ENCODE measurements at places on chromosomes 6 and 20.
A peak's percentile ranks its signal among the peaks of the same experiment; 100 is the strongest.

- DNase-seq: no peak
These were observed 101.5 kb upstream of the ISM1 start for GRCh38 chr20:13119583-13119982.

GRCh38 chr6:13615792-13616120 lies 621 bp downstream of the NOL7 start:
- peak; percentile 17 for DNase-seq

- DNase-seq: no peak
These were observed 30.0 kb downstream of the RSPO3 start for GRCh38 chr6:127148511-127148910.

DNA sequence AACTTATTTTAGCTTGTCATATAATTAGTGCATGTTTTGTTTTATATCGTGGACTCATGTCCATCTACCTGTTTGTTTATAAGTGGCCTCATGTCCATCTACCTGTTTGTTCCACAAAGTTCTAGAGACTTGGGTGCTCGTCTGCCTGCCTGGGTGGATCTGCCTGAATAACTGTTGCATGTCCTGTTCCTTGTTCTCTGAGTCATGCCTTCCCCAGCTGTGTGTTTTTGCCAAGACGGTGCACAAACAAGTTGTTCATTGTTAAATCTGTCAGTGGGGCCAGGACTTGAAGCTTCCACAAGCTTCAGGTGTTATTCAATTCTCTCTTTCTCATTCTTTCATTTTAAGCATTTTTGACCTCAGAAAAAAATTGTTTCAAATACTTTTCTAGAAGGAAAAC lies 358.0 kb upstream of the CITED2 start:
- no peak for DNase-seq

DNA sequence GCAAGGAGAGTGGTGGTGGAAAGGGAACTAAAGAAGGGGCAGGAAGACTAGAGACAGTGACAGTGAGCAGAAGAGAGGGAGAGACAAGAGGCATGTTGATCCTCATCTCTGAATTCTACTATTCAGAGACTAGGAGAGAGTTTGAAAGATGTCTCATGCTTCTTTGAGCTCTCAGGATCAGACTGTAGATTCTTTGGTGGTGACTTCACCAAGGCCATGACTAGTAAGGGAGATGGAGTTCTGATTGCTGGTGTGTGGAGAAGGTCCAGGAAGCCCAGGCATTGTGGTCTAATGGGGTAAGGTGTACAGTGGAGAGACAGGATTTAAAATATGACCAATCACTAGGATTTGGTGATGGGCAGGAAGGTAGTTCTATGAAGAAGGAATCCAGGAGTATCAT lies 713 bp downstream of the WFDC9 start:
- no peak for DNase-seq

- DNase-seq: peak; percentile 34
These were observed 25.3 kb downstream of the BFSP1 start for GRCh38 chr20:17505636-17506517.

GRCh38 chr6:135266675-135267074 lies 85.6 kb downstream of the MYB start:
- no peak for DNase-seq

DNA sequence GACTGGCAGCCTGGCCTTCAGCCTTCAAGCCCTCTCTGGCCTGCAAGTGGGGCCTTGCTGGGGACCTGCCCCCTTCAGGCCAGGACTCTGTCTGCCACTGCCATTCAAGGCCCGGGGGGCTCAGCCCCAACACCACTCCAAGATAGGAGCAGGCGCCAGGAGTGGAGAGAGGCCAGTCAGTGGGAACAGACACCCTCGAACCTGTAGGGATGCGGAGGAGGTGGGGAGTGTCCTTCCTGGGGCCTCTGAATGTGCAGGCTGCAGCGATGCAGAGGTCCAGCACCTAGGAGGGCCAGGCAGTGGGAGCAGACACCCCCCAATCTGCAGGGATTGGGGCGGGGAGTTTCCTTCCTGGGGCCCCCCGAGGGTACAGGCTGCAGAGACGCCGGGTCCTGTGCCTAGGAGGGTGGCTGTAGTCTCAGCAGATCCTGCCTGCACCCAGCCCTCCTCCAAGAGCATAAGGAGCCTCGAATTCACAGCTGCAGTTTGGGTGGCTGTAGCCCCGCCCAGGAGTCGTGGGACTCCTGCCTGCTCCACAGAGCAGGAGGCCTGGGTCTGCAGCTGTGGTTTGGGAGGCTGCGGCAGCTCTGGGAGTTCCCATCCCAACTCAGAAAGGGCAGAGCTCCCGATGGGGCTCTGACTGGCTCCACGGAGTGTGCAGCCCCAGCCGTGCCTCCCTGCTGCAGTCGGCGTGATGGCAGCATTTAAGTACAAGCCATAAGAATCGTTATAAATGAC lies 33.1 kb downstream of the NR2E1 start:
- DNase-seq: no peak

DNA sequence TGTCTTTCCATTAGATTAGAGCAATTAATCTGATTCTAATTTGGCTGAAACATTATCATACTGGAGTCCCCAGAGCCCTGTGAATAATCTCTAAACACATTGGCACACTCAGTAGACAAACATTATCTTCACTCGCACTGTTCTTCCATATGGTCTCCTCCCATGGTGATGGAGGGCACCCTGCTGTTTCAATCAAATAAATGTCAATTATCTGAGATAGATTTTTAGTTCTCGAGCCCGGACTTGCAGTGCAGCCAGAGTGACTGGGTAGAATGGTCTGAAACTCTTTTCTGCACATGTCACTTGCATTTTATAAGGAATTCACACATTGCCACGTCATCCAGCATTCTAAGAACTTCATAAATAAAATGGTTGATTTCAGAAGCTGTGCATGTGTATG lies 90.6 kb upstream of the MAP3K7 start:
- no peak for DNase-seq

DNA sequence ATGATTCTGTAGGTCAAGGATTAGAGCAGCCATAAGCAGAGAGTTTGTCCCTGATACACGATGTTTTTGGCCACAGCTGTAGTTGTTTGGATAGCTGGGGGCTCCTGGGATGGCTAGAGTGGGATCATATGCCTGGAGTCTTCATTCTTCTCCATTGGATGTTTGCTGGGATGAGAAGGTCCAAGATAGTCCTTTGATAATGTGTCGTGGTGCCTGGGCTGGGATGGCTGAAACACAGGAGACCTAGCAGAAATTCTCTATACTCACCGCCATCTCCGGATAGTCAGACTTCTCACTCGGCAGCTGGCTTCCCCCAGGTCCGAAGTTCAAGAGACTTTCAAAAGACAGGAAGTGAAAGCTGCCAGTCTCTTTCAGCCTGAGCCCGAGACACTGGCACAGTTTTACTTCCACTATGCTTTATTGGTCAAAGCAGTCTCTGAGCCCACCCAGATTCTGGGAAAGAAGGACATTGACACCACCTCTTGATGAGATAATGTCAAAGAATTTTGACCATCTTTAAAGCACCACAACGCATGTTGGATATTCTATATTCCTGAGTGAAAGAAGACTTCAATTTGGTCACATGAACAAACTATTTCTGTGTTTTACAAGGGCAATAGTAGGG lies 16.0 kb downstream of the MARCKS start:
- no peak for DNase-seq

GRCh38 chr20:37994512-37994911 lies 38.7 kb downstream of the TTI1 start:
- DNase-seq: no peak

DNA sequence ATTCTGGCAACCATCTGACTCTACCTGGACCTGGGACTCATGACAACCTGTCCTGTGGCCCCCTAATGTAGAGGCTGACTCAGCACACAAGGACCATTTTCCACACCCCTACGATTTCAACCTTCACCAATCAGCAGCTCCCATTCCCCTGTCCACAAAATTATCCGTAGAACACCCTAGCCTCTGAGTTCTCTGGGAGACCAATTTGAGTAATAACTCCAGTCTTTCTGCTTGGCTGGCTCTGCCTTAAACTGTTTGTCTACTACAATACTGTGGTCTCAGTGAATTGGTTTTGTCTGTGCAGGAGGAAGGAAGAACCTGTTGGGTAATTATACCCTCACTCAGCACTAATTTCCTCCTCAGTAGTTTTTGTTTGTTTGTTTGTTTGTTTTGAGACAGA lies 99.3 kb upstream of the MRPS10 start:
- no peak for DNase-seq

- DNase-seq: no peak
These were observed 1.6 kb downstream of the TNFRSF6B start for GRCh38 chr20:63697868-63698545.

DNA sequence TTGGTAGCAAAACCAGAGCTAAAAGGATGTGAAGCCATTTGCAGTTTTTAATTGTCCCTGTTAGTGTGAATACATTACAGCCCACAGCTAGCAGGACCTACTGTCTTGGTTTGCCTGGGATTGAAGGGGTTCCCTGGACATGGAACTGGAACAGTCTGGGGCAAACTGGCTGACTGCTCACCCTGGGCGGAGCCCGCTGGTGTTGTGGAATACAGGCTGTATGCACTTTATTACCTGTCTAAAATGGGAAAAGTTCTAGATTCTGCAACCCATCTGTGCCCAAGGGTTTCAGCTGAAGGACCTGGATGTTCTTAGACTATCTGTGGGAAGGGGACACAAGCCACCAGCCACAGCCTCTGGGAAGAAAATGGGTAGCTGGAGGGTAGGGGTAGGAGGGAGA lies 12.2 kb upstream of the CDKN1A start:
- DNase-seq: no peak

DNA sequence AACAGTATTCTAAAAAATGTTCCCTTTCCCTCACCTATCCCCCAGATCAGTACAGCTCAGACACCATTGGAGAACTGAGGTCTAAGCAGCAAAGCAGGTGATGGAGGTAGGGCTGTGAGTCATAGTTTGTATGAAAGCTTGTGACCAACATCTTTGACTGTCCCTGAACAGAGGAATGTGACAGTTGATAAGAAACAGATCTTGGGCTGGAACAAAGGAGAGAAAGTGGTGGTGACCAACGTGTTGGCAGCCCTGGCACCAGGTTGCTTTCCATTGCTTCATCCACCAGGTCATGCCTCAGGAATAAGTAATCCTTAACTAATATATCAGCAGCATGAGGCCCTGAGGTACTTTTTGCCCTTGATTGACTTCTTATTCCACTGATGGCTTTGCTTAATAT lies 19.9 kb upstream of the CRIP3 start:
- no peak for DNase-seq

DNA sequence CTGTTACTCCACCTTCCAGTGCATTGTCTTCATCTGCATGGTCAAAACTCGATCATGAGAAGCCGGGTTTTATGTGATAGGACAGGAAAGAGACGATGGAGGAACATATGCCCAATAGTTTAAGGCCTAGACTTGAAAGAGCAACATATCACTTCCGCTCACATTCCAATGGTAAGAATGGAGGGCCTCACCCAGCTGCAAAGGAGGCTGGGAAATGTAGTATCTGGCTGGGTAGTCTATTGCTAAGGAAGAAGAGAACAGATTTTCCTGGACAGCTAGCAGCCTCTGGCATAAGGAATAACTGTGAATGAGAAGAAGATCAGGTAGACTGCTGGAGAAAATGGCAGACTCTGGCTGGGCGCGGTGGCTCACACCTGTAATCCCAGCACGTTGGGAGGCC lies 19.2 kb downstream of the FITM2 start:
- DNase-seq: no peak

DNA sequence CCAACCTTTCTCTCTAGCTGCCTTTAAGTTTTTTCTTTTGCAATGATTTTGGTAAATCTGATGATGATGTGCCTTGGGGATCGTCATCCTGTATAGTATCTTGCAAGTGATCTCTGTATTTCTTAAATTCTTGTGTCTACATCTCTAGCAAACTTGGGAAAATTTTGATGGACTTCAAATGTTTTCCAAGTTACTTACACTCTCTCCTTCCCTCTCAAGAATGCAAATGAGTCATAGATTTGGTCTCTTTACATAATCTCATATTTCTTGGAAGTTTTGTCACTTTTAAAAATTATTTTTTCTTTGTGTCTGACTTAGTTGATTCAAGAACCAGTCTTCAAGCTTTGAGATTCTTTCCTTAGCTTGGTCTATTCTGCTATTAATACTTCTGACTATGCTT lies 176.4 kb downstream of the TBC1D32 start:
- no peak for DNase-seq

GRCh38 chr6:52254731-52255378 lies 10.6 kb upstream of the IL17F start:
- no peak for DNase-seq

- DNase-seq: no peak
These were observed 36.2 kb downstream of the HLA-F start for GRCh38 chr6:29759457-29759856.

- DNase-seq: no peak
These were observed 1.2 kb upstream of the PHACTR3 start for GRCh38 chr20:59603176-59603575.

GRCh38 chr6:33375143-33375671 lies 16.4 kb upstream of the KIFC1 start:
- DNase-seq: no peak

- DNase-seq: no peak
These were observed 33.7 kb upstream of the HIVEP1 start for GRCh38 chr6:11978169-11978987.

- no peak for DNase-seq
These were observed 33.9 kb upstream of the VGLL2 start for GRCh38 chr6:117231466-117231865.

DNA sequence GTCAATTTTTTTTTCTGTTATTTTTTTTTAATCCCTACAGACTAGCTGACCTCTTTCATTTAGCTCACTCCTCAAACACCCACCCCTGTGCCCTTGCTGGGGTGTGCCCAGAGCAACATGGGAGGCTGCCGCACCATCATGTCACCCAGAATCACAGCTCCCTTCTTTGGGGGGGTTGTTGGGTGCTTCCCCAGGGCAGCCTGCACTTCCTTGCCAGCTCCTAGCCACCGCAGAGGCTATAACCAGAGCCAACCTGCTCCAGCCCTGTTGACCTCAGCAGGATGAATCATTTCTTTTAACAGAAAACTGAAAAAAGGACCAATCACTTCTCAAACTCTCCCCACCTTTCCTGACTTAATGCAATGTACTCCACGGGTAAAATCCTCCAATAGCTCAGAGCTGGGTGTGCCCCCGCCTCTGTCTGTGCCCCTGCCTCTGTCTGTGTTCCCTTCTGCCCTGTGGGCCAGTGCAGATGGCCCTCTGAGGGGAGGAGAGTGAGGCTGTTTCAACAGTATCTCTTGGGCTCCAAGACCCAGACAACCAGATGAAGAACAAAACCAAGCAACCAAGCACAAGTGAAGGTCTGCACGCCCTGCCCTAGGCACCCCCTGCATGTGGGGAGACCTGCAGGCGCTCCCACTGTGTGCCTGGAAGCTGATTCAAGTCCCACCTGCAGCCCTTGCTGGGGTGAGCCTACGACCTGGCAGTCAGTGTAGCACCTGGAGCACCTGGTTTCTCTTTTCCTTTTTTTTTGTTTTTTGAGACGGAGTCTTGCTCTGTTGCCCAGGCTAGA lies 67.7 kb downstream of the PYGB start:
- DNase-seq: no peak

DNA sequence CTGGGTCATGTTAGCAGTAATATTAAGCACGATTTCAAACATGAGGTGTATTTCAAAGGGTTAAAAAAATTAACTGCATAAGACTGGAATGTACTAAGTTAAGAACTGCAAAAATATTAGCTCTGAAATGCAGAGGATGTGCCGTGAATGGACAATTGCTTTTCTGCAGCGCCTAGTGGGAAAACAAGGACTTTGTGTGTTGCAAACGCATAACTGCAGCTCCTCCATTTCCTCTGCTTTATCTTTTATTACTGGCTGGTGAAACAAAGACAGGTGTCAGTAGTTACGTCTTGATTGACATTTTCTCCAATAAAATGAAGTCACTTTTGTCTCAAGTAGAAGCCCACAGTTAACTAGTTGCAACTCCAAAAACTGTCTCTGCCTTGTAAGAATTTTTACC lies 1.7 kb downstream of the PDE7B start:
- DNase-seq: no peak
